HFFc6 (cell line): ENCODE measurements at places on chromosomes 6 and 20.

DNA sequence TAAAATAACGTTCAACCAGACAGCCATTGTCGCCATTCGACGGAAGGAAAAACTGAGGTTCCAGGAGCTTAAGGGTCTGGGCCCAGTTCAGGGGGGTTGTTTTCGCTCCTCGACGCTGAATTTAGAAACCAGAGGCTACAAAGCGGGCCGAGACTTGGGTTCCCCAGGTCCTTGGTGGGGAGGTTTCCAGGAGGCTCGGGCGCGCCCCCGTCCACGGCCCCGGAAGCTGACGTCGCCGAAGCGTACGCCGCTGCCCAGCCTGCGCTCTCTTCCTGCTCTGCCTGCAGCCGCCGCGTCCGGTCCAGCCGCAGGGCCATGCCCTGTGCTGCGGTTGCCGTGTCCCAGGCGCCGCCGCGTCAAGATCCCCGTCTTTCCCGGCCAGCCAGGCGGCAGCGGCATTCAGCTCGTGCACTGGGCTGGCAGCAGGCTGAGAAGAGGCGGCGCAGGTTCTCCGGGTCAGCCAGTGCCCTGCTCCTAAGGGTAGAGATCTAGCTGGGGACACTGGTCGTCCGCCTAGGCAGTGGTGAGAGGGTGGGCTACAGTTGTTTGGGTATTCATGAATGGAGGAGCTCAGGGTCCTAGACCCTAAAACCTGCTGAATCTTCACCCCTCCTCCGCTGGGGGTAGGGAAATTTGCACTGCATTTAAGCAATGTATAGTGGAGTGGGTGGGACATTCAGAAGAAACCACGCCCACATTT lies 901 bp upstream of the TRIM26 start:
- DNase-seq = peak; percentile 63

GRCh38 chr20:757506-757905 lies 10.8 kb downstream of the SLC52A3 start:
- no peak for DNase-seq

- no peak for DNase-seq
Observed at GRCh38 chr20:32040142-32040953, 11.7 kb upstream of the HCK start.

DNA sequence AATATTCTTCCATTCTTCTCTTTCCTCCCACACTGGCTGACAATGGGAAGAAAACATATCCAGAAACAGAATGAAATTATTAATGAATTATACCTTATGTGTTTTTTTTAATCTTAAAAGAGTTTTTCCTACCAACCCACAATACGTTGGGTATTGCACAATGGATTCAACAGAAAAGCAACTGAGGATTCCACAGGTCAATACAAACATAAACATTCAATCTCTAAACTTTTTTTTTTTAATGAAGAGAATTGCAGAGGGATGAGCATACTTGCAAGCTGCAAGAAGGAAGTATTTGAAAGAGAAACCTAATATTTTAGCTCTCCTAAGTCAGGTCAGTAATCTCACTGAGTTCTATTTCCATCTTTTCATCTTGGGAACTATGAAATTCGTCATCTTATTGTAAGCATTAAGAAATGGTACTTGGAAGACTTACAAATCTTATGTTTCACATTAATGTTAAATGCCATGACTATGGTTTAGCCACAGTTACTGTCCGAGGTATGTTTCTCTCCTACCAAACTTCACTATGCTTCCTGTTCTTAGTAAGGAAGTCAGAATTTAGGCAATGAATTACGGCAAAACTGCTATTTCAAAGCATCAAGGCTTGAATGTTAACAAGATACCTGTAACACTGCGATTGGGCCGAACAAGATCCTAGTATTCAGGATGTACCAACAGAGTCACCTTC lies 100.8 kb downstream of the HIVEP2 start:
- DNase-seq = peak; percentile 55

DNA sequence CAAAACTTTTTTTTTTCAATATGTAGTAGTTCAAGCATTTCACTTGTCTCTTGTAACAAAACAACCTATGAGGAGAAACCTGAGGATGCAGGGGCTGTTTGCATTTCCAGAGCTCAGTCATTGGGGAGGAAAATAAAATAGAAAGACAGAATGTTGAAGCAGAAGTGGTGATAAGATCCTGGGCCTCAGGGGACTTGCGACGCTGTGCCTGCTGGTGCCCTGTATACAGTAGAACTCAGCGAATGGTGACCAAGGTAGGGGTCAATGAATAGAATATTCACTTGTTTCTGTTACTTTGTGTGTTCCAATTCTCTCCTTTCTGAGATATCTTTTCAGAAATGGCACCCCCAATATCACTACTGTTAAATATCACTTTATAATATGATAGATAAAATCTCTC lies 271.6 kb downstream of the FARS2 start:
- no peak for DNase-seq

- no peak for DNase-seq
Observed at GRCh38 chr6:6901205-6901719, 206.5 kb upstream of the RREB1 start.

DNA sequence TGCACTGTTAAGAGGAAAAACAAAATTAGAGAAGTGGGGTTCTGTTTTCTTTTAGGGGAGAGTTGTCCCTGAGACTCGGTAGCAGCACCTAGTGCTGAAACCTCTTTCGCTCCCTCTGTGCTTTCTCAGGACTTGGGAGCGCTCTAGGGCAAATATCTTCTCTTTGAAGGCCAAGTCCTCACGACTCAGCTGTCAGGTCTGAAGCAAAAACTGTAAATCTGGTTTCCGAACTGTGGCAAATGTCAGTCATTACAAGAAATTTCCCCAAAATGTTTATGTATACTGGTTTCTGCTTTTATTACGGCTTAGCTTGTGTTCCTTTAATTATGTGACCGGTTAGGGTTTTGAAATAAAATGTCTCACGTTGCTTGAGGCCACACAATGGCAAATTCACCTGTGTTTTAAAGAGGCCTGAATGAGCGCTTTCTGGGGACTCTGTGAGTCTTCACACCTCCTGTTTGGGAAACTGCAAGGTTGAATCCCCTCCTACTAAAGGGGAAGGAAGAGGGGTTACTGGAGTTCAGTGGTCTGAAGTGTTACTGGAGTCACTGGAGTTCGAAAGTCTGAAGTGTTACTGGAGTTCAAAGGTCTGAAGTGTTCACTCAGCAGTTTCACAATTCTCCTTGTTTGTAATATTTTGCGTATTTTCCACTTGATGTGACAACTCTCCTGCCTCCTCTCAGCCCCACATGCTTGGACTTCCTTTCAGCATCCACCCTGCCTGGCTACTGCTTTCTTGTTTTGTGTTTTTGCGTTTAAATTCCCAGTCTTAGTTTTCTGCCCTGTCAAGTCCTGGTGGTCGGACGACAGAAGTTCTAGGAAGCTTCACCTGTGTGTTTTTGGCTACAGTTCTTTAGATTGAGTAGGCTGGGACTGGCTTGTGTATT lies 1.6 kb downstream of the SMPDL3A start:
- no peak for DNase-seq

DNA sequence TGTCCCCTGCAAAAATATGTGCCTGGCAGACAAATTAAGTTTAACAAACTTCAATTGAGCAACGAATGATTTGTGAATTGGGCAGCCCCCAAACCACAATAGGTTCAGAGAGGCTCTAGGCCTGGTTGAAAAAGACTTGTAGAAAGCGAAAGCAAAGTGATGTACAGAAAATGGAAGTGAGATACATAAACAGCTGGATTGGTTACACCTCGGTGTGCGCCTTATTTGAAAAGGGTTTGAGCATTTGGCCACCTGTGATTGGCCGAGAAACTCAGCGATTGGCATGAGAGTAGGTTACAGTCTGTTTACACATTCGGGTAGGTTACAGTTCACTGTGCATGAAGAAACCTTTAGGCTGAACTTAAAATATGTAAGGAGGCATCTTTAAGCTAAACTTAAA lies 136.9 kb downstream of the CD83 start:
- no peak for DNase-seq

- DNase-seq = no peak
Observed at GRCh38 chr6:114342086-114342825, 567 bp downstream of the HS3ST5 start.

DNA sequence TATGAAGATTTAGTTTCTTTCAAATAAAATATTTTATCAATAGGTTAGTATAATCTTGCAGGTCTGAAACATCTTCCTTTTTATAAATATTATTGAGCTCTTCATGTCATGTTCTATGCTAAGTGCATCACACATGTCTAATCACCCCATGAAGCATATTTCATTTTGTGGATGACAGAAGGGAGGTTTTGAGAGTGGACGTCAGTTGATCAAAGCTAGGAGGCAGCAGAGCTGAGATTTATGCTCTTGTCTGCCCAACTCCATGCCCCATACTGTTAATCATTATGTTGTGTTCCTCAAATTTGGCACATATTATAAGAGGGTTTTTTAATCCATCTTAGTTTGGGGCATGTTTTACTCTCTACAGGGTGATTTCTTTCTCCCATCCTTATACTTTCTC lies 22.7 kb downstream of the DSE start:
- DNase-seq = no peak

- DNase-seq = peak; percentile 60
Observed at GRCh38 chr6:80641591-80641990, 535.1 kb downstream of the BCKDHB start.

GRCh38 chr6:41840326-41840725 lies 52.8 kb downstream of the TOMM6 start:
- DNase-seq = no peak

DNA sequence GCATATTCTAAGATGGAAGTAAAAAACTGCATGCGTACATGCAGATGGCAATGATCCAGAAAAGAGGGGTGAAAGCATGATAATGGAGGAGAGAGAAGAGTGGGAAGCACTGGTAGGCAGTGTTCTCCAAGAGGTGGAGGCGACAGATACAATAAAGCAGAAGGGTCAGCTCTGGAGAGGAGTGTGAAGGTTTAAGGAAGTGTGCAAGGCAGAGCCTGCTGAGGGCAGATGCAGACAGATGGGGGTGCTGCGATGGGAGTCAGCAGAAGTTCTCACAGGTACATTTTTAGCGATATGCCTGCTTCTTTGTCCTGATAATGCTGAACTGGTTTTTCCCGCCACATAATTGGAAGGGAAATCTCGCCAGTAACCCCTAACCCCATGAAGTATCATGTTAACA lies 81.1 kb upstream of the C6orf118 start:
- DNase-seq = no peak

DNA sequence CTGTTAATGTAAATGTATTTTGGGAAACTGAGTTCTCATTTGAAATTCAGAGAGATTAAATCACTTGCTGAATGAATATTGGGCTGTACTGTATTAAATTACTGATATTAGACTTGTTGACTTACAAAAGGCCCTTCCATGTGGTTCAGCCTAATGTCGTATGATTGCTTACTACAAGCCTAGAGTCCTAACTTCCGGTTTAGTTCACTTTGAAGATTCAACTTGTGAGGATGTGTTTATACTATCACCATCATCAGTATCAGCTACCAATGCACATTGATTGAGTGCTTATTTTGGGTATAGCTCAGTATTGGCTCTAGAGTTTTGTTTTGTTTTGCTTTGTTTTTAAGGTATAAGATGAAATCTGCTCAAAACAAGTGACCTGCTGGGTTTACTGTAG lies 48.3 kb downstream of the FAM217A start:
- DNase-seq = no peak

DNA sequence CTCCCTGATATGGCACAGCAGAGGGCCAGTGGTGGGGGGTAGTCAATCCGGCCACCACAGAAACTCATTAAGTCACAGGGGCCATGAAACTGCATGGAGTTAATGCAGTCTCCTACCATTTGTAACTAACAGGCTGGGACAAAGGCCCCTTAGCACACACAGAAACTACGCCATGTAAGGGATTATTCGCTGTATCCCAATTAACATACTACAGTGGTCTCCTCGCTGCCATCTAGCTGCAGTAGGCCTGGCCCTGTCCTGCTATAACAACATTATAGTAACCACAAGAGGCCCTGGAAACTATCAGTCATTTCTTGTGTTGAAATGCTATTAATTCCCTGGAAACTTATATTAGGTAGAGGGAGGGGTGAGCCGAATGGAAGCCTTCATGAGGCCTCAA lies 72.3 kb upstream of the CCN2 start:
- no peak for DNase-seq

- DNase-seq = no peak
Observed at GRCh38 chr20:61567204-61567603, 315.1 kb downstream of the CDH4 start.

GRCh38 chr6:87378947-87379346 lies 28.8 kb upstream of the CFAP206 start:
- DNase-seq = no peak

DNA sequence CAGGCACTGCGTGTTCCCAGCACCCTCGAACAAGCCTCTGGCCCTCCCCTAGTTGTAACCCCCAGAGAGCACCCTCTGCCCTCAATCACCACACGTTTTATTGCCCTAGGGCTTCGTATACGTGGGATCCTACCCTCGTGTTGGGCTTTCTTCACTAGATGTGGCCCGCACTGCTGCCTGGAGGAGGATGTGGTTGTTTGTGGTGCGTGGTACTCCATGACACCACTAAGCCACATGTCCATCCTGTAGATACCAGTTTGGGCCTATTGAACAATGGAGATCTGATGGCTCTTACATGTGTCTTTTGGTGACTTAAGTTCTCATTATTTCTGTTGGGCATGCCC lies 17.0 kb downstream of the SLC2A4RG start:
- DNase-seq = no peak

GRCh38 chr6:75337835-75338580 lies 53.4 kb upstream of the TMEM30A start:
- DNase-seq = no peak
